A549 treated with AZD2906 at 1 μM for 4 hours (cell line): ENCODE measurements at places on chromosomes 4 and X. TPM values are rescaled to one million over a fixed set of nuclear protein-coding genes. Genes with fewer than 3 reads are reported as not detected.

Gene NEUROG2
- total RNA-seq: 0.03 TPM in 1 of 5 replicates, not detected in the others

Gene SERTM2
- not detected in 5 replicates for total RNA-seq

Gene SH3TC1
- 24.2 to 27.1 TPM (median 26.7 TPM) in 5 replicates for total RNA-seq

Gene TMEM165
- 54.5 to 63.3 TPM (median 61.0 TPM) in 5 replicates for total RNA-seq

Gene SOWAHD
- total RNA-seq: 0.06 to 0.18 TPM (median 0.13 TPM) in 4 of 5 replicates, not detected in the other

Gene SLC10A4
- total RNA-seq: 4.4 to 7.2 TPM (median 7.1 TPM) in 5 replicates
